Esophagus mucosa (tissue), 1 donor: ENCODE measurements at places on chromosomes 2 and 18. TPM values are rescaled to one million over a fixed set of nuclear protein-coding genes. Genes with fewer than 3 reads are reported as not detected.

REEP1 gene
- 1.6 TPM for total RNA-seq

DSG4 gene
- not detected for total RNA-seq

ADGRF3 gene
- 0.04 TPM for total RNA-seq

POTEF gene
- not detected for total RNA-seq

HOXD4 gene
- total RNA-seq = 0.36 TPM

CYS1 gene
- total RNA-seq = 0.52 TPM

GAREM1 gene
- total RNA-seq = 22.9 TPM

GRCh38 chr2:46216213-46216612 is 81.0 kb upstream of the EPAS1 start:
- no peak for ATAC-seq

- no peak for ATAC-seq
These were observed 31.9 kb downstream of the KLHL23 start for GRCh38 chr2:169765523-169765922.

DNA sequence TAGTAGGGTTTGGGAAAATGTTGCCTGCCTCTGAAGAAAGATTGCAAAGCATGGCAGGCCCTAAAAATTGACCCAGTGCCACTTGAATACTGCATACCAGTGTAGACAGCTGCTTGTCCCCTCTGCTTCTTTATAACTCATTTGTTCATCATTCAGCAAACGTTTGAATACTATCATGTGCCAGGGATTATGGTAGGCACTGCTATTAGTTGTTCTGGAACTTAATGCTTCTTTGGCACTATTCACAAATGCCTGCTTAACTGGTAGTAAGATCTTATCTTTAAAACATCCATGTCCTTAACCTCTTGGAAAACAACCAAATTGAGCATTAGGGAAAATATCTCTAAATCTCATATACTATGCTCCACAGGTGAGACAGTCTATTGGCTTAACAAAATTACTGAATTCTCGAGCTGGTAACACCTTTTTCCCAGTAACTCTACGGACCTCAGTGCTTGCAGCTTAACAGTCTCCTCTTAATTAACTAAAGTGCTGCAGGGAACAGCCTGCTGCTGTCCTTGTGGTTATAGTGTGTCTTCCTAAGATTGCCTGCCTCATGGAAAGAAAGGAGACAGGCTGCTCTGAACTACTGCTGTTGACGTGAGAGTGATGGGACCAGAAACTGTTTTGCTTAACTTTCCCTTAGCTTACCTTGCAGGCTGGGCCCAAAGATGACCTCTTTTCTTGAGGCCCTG is 93.2 kb downstream of the MIB1 start:
- no peak for ATAC-seq

DNA sequence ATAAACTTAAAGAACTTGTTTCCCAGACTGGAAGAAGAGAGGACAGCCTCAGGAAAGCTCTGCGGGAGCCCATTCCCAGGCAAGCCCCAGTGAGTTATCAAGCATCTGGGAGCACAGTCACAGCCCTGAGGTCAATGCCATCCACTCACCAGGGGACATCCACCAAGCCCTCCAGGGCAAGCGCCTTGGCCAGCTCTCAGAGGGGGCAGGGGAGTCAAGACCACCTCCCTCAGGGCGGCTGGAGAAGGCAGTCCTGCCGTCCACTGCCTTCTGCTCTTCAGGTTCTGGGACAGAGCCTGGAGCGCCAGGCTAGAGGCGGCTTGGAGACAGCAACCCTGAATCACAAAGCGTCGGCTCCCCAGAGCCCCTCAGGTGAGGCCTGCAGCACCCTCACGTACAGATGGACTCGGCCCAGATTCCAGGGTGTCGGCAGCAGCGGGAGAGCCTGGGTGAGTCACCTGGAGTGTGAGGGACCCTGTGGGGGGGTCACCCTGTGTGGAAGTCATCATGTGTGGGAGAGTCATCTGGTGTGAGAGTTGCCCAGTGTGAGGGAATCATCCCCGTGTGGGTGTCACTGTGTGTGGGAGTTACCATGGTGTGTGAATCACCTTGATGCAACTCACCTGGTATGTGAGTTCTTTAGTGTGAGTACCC is 100.9 kb upstream of the TEX51 start:
- no peak for ATAC-seq

DNA sequence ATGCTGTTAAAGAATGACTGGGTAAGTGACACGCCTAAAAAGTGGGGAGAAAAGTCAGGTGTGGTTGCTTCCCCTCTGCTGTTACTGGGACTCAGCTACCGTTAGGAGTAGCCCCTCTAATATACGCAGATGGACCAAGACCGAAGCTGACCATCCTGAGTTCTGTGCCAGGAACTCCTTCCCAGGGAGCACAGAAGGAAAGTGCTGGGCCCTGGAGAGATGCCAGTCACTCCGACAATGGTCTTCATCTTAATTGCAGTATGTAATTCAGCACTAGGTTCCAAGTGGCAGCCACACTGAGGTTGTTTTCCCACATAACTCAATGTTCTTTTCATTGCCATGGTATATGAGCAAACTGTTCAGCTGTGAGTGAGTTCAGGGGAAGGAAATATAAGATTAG is 19.6 kb upstream of the TMEM200C start:
- no peak for ATAC-seq

DNA sequence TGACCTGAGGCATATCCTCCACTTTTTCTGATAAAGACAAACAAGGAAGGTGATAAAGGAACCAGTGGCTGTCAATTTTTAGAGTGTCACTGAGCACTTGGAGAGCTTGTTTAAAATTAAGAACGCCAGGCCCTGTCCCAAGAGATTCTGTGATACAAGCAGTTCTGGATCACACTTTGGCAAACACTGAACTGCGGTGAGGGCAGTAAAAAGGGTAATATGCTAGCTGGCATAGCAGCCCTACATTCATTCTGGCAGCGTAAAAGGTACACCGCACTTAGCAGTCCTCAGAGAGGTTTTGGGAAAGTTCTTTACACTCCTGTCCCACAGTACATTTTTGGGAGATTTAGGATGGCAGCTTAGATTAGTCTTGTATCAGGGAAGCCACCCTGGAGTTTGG is 101.3 kb upstream of the CCDC150 start:
- ATAC-seq = no peak

DNA sequence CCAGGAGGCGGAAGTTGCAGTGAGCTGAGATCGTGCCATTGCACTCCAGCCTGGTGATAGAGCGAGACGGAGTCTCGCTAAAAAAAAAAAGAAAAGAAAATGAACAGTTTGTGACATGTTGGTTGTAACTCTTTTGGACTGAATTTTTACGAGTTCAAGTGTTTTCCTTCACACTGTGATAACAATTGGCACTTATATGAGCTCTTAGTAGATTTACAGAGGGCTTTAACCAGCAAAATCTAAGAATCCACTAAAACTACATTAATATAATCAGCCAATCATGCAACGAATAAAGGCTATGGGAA is 2.1 kb upstream of the GEMIN6 start:
- no peak for ATAC-seq

- no peak for ATAC-seq
These were observed 29.9 kb downstream of the MTERF4 start for GRCh38 chr2:241072151-241072550.

- no peak for ATAC-seq
These were observed 92.5 kb downstream of the EPB41L5 start for GRCh38 chr2:120105360-120105759.

DNA sequence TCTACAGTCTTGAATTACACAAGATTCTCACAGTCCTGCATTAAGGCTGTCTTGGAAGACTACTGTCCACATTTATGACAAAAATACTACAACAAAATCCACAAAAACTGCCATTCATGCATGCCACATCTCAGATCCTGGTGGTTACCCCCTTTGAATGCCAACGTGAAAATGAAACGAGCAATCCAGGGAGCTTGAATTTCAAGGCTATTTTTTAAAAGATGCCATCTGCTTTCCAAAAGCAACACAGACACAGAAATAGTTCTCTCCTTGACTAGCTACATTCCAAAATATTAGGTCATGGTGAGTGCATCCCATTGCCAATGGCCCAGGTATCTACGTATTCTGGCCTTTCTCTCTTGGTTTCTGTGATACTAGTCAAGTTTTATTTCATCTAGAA is 36.3 kb downstream of the IRS1 start:
- ATAC-seq = no peak

- ATAC-seq = no peak
These were observed 5.9 kb downstream of the ATP8B1 start for GRCh38 chr18:57797209-57797651.

- no peak for ATAC-seq
These were observed 31.3 kb downstream of the SP140 start for GRCh38 chr2:230256733-230257332.

DNA sequence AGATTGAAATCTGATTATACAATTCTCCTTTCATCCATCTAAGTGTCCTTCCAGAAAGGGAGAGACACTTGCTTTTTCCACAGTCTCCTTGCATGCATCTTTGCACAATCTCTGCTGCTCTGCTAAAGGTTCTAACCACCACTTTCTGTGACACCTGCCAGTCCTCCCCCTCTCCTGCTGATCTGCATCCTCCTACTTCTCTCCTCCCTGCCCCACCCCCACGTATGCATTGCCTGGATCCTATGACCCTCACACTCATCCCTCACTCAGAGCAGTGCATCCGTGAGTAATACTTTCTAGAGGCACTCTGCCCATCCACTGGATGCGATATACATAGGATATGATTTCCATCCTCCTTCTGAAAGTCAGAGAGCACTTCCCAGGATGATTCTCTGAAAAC is 27.7 kb upstream of the TRAPPC8 start:
- ATAC-seq = no peak

GRCh38 chr2:223108351-223109050 is 56.5 kb downstream of the KCNE4 start:
- ATAC-seq = no peak

DNA sequence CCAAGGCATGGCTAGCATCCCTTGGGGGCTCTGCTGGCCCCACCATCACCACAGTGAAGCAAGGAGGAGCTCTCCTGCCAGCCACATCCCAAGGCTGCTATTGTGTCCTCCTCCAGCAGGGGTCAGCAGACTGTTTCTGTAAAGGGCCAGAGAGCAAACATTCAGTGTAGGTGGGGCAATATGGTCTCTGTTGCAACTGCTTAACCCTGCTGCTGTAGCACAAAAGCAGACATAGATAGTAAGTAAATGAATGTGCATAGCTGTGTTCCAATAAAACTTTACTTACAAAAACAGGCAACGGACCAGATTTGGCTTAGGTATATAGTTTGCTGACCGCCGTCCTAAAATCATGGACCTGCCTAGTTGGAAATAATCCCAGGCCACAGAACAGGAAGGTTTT is 36.4 kb upstream of the ZBTB7C start:
- peak; percentile 86 for ATAC-seq

DNA sequence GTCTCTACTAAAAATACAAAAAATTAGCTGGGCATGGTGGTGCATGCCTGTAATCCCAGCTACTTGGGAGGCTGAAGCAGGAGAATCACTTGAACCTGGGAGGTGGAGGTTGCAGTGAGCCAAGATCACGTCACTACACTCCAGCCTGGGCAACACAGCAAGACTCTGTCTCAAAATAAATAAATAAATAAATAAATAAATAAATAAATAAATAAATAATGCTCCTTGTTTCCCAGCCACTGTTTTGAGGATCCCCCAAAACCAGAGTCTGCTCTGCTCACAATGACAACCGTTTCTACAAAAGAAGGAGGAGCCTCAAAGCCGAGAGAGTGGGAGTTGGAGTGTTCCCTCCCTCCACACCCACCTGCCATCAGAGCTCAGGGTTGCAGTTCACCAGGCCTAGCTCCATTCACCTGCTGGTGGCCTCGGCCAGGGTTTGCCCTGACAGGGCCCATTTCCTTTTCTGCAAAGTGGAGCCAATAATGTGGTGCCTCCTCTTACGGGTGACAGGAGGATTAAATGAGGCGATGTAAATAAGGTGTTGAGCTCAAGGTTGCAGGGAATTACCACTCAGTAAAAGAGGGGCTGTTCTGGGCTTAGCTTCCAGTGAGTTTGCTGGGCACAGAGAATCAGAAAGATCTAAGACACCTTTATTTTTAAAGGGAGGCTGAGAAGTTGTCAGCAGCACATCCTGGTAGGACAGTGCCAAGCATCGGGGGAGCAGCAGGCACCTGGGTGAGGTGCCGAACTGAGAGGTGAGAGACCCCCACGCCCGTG is 25.5 kb downstream of the CRACDL start:
- ATAC-seq = no peak

- no peak for ATAC-seq
These were observed 19.6 kb upstream of the CREB1 start for GRCh38 chr2:207510148-207510547.

DNA sequence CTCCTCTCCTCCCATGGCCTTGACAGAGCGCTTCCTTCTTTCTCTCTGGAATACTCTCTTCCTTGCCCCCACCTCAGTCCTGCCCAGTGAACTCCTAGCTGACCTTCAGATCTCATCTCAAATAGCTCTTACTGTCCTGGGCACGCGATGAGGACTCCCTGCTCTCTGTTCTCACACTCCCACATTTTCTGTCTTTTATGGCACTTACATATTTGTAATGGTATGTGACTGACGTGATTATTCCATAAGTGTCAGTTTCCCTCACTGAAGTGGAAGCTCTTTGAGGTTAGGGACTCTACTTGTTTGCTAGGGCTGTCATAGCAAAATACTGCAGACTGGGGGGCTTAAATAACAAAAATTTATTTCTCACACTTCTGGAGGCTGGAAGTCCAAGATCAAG is 1.7 kb upstream of the DYSF start:
- no peak for ATAC-seq

GRCh38 chr2:208040199-208041171 is 15.2 kb upstream of the PLEKHM3 start:
- peak; percentile 74 for ATAC-seq

GRCh38 chr2:158806941-158807340 is 11.8 kb downstream of the DAPL1 start:
- no peak for ATAC-seq

- ATAC-seq = peak; percentile 2
These were observed 995 bp downstream of the TMEM127 start for GRCh38 chr2:96264656-96265348.

- ATAC-seq = peak; percentile 85
These were observed 532 bp upstream of the YES1 start for GRCh38 chr18:812376-813171.

DNA sequence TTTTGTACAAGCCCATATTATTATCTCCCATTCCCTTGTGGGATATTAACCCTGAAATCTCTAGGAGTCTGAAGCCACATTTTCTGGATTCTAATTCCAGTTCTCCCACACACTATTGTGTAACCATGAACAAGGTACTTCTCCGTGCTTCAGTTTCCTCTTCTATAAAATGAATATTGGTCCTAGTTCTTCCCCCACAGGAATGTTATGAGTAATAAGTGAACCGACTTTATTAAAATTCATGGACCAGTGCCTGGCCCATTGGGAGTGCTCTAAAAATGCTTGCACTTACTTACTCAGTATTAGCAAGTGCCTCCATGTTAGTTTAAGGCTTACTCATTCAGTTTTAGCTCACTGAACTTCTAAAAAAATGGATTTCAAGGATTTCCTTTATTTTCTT is 1.4 kb upstream of the ACMSD start:
- peak; percentile 80 for ATAC-seq

DNA sequence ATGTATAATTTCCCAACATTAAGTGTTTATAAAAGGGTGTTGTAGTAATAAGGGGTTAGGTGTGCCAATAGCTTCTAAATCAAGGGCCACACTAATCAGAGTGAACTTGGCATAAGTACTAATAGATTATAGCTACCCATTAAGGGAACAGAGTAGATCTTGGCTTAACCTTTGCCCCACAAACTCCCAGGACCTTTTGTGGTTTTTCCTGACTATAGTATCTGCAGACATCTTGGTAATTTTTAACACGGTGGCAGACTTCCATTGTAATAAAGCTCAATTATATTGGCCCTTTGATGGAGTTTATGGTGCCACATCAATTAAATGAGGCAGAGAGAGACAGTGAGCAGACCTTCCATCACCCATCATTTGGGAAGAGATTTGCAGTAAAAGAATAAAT is 358.5 kb upstream of the HNRNPA3 start:
- ATAC-seq = no peak
